PC-9 (cell line): ENCODE measurements at places on chromosomes 6 and 20. TPM values are rescaled to one million over a fixed set of nuclear protein-coding genes. Genes with fewer than 3 reads are reported as not detected.

DNA sequence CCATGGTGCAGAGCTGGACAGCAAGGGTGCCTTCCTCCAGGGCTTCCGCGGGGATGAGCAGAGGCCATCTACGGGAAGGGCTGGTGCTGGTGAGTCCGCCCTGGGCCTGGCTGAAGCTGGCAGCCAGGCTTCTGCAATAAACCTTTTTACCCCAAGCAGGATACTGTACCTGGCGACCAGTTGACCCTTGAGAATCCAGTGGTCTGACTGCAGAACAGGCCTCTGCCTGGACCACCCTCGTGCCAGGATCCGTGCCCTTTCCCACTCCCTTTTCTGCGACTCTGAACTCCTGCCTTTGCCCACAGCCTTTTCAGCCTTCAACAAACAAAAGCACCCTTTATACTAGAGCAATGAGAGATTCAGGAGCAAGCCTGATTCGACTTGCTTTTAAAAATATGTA is 18.9 kb downstream of the CDH26 start:
- H3K4me3 ChIP-seq = no peak overlapping the region
- no peaks in the 10 kb centered on the region for H3K27me3 ChIP-seq
- H3K27ac ChIP-seq = no peak overlapping the region
- peaks cover 15% of the 10 kb centered on the region for H3K4me1 ChIP-seq
- 0 out of 2 replicates have a peak, but pooled peaks cover 9% of the 10 kb centered on the region for H3K36me3 ChIP-seq

GRCh38 chr20:49914310-49915117 is 815 bp downstream of the SPATA2 start:
- peak overlapping the region; percentile 90 for H3K4me3 ChIP-seq
- H3K27me3 ChIP-seq = no peaks in the 10 kb centered on the region
- peaks cover 8% of the 10 kb centered on the region; the same call in 1 of the 2 replicates for H3K36me3 ChIP-seq
- DNase-seq = peak; percentile 20
- peaks cover 32% of the 10 kb centered on the region for H3K4me1 ChIP-seq

GRCh38 chr6:41599852-41600445 is 38.3 kb upstream of the MDFI start:
- no peak for DNase-seq
- no peak overlapping the region for H3K27ac ChIP-seq
- no peaks in the 10 kb centered on the region for H3K36me3 ChIP-seq
- H3K4me1 ChIP-seq = no peaks in the 10 kb centered on the region

GRCh38 chr6:150025201-150025917 is at the start of gene RAET1L:
Gene RAET1L (minus strand): TSS chr6:150025532. CDS start chr6:150025471, 61 bp downstream.
- no peaks in the 10 kb centered on the region for H3K36me3 ChIP-seq
- H3K4me1 ChIP-seq = peaks cover 19% of the 10 kb centered on the region
- H3K27me3 ChIP-seq = no peaks in the 10 kb centered on the region
- peak; percentile 59 for DNase-seq
- peak within 1 kb of the TSS; percentile 43; the same call in 1 of the 2 replicates for H3K27ac ChIP-seq
- H3K4me3 ChIP-seq = peak within 1 kb of the TSS; percentile 53; the same call in 1 of the 2 replicates

- no peaks in the 10 kb centered on the region for H3K36me3 ChIP-seq
- peaks cover 71% of the 10 kb centered on the region for H3K27me3 ChIP-seq
- H3K4me1 ChIP-seq = no peaks in the 10 kb centered on the region
- H3K27ac ChIP-seq = no peak overlapping the region
- DNase-seq = no peak
- H3K4me3 ChIP-seq = no peak overlapping the region
Measured at GRCh38 chr20:17431621-17432364, 99.4 kb downstream of the BFSP1 start.

DNA sequence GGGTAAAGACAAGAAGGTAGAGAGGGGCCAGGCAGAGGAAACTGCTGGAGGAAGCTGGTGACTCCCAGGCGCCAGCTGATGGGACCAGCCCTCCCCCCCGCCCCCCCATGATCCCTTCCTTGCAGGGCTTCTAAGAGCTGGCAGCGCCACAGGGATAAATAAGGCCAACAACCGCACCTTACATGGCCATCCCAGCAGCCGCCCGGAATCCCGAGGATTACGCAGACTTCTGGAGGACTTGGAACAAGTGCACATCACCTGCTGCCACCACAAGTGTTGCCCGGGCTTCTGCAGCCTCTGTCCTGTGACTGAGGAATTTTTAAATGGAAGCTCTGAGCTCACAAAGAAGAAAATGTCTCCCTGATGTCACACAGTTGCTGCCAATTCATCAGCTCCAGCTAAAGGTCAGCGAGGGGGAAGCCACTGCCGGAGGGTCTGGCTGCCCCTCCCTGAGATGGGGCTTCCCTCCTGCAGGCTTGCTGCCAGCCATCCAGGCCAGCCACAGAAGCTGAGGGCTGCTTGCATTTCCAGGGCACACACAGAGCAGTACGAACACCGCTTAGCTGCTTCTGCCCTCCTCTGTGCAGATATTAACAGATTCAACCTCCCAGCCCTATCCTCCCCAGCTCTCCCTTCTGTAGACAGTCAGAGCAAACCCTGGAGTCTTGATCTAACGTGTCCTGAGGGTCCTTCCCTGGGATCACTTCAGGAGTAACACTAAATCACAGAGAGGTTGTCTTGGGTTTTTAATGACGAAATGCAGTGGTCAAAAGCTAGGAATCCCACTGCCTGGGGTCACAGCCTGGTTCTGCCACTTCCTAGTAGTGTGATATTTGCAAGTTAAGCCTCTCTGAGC is 38.6 kb upstream of the PIM1 start:
- peak; percentile 66 for DNase-seq
- no peaks in the 10 kb centered on the region for H3K27me3 ChIP-seq
- peak overlapping the region; percentile 51; the same call in 1 of the 2 replicates for H3K4me3 ChIP-seq
- no peaks in the 10 kb centered on the region for H3K36me3 ChIP-seq

- no peak for DNase-seq
- no peaks in the 10 kb centered on the region for H3K36me3 ChIP-seq
- H3K4me1 ChIP-seq = peaks cover 35% of the 10 kb centered on the region
- H3K4me3 ChIP-seq = no peak overlapping the region
Measured at GRCh38 chr20:38106461-38106860, 58.6 kb downstream of the TGM2 start.

DNA sequence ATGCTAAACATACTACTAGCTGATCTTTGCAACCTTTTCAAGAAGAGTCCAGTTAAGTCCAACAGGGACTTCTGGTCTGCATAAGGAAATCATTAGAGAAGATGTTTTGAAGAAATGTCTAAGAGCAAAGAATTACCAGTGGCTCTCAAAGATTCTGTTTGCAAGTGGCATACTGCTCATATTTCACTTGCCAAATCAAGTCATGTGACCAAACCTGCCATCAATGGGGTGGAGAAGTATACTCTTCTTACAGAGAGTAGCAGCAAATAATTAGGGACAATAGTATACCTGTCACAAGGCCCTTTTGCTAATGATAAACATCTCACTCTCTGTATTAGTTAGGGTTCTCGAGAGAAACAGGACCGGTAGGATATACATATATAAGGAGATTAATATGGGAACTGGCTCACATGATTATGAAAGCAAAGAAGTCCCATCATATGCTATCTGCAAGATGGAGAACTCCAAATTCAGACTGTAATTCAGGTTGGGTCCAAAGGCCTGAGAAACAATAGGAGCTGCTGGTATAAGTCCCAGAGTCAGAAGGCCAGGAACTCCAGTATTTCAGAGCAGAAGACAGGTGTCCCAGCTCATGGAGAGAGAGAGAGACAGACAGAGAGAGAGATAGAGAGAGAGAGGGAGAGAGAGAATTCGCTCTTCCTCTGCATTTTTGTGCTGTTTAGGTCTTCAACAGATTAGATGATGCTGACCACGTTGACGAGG is 111.5 kb downstream of the LCA5 start:
- no peaks in the 10 kb centered on the region for H3K27me3 ChIP-seq
- H3K4me3 ChIP-seq = no peak overlapping the region
- no peaks in the 10 kb centered on the region for H3K4me1 ChIP-seq

DNA sequence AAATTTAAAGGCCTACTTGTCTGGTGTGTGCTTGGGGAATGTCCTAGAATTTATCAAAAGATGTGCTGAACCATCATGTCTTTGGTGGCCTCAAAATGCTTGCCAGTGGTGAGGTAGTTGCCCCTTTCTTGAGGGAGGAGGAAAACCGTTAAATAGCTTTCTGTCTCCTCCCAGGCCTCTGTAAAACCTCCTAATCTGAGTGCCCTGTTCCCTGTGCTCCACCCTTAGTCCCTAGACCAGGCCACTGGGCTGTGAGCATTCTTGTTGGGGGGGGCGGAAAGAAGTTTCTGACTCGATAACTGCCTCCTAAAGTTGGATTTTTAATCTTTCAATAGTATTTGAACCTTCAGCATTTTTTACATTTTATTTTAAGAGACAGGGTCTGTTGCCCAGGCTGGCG is 23.1 kb downstream of the JARID2 start:
- 0 out of 2 replicates have a peak, but pooled peaks cover 6% of the 10 kb centered on the region for H3K4me1 ChIP-seq
- no peak for DNase-seq
- no peaks in the 10 kb centered on the region; the same call in 1 of the 2 replicates for H3K36me3 ChIP-seq
- no peak overlapping the region for H3K4me3 ChIP-seq

DNA sequence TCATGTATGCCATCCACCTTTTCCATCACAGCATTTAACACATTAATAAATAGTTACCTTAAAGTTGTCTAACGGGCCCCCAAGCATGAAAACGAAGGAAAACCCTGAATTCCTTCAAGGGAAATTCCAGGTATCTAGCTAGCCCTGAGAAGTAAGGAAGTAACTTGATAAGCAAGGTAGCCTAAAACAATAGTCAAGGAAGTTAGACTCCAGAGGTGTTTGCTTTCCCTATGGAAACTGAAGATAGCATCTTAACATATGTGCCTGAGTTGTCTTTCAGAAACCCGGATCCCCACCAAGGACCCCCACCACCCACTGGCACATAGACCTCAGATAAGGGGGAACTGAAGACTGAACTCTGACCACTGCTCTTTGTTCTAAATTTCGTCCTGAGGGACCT is 127.4 kb downstream of the TBXT start:
- no peaks in the 10 kb centered on the region for H3K4me1 ChIP-seq
- no peak overlapping the region for H3K4me3 ChIP-seq
- no peaks in the 10 kb centered on the region for H3K36me3 ChIP-seq
- no peak overlapping the region for H3K27ac ChIP-seq
- DNase-seq = no peak

- no peak for DNase-seq
- H3K27me3 ChIP-seq = peaks cover 12% of the 10 kb centered on the region
- no peak overlapping the region for H3K4me3 ChIP-seq
Measured at GRCh38 chr20:62816031-62816883, 593 bp upstream of the COL9A3 start.

- no peak overlapping the region for H3K4me3 ChIP-seq
- H3K4me1 ChIP-seq = peaks cover 23% of the 10 kb centered on the region
- H3K36me3 ChIP-seq = no peaks in the 10 kb centered on the region
- no peak overlapping the region for H3K27ac ChIP-seq
- DNase-seq = no peak
Measured at GRCh38 chr20:53800883-53801604, 207.4 kb upstream of the ZNF217 start.

- no peaks in the 10 kb centered on the region for H3K4me1 ChIP-seq
- no peak overlapping the region for H3K27ac ChIP-seq
- no peak for DNase-seq
- no peaks in the 10 kb centered on the region for H3K36me3 ChIP-seq
Measured at GRCh38 chr6:115691433-115691832, 369.3 kb downstream of the FRK start.

GRCh38 chr6:130674604-130675003 is 152.6 kb upstream of the SMLR1 start:
- H3K36me3 ChIP-seq = no peaks in the 10 kb centered on the region
- no peak overlapping the region for H3K4me3 ChIP-seq
- no peaks in the 10 kb centered on the region for H3K27me3 ChIP-seq
- no peak overlapping the region for H3K27ac ChIP-seq

DNA sequence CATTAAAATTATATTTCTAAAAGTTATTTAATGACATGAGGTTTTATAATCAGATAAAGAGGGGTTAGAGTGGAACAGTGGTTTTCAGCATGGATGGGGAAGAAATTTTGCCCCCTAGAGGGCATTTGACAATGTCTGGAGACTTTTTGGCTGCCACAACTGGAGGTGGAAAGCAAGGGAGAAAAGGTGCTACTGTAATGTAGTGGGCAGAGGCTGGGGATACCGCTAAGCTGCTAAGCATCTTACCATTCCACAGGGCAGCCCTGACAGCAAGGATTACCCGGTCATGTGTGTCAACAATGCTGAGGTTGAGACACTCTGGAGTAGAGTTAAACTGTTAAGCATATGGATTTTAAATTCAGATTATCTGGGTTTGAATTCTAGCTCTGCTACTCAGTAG is 52.9 kb upstream of the FABP7 start:
- H3K4me3 ChIP-seq = no peak overlapping the region
- no peaks in the 10 kb centered on the region for H3K27me3 ChIP-seq
- no peaks in the 10 kb centered on the region for H3K4me1 ChIP-seq
- H3K27ac ChIP-seq = no peak overlapping the region

DNA sequence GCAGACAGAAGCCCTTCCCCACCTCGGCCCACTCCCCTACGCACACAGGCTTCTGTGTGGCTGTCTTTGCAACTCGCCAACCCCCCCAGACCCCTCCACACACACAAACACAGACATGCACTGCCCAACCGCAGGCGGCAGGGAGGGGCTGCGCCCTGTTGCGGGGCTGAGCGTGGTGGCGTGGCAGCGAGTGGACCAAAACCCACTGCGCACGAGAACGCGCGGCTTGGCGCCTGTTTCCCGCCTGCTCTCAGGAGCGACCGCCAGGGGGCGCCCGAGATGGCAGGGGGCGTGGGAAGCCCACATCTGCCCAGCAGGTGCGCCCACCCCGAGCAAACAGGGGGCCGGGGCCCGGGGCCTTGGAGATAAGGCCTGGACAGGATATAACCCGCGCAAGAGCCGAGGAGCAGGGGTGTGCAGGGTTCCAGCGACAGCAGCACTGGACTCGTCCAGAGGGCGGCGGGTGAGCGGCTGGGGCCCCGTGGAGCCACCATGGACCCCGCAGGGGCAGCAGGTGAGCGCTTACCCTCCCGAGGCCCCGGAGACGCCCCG is at the start of gene RBPJL:
Gene RBPJL (plus strand): TSS at position 410 of the 552 bp plus-strand sequence. CDS start 83 bp downstream, at position 493.
- no peaks in the 10 kb centered on the region for H3K36me3 ChIP-seq
- no peaks in the 10 kb centered on the region for H3K4me1 ChIP-seq
- no peaks in the 10 kb centered on the region for H3K27me3 ChIP-seq
- no peak within 1 kb of the TSS for H3K27ac ChIP-seq

GRCh38 chr6:14763139-14763538 is 482.7 kb upstream of the JARID2 start:
- no peaks in the 10 kb centered on the region for H3K36me3 ChIP-seq
- H3K27ac ChIP-seq = no peak overlapping the region

TSPO2 gene
- not detected in 2 replicates for total RNA-seq

TNFRSF6B gene
- not detected in 2 replicates for total RNA-seq

COL12A1 gene
- 12.5 and 18.7 TPM in 2 replicates for total RNA-seq

SNX5 gene
- total RNA-seq = 97.7 and 116 TPM in 2 replicates

PCK1 gene
- total RNA-seq = not detected in 2 replicates

SLC22A7 gene
- not detected in 2 replicates for total RNA-seq
